ENCODE measurements at places on chromosomes 16 and 17.

DNA sequence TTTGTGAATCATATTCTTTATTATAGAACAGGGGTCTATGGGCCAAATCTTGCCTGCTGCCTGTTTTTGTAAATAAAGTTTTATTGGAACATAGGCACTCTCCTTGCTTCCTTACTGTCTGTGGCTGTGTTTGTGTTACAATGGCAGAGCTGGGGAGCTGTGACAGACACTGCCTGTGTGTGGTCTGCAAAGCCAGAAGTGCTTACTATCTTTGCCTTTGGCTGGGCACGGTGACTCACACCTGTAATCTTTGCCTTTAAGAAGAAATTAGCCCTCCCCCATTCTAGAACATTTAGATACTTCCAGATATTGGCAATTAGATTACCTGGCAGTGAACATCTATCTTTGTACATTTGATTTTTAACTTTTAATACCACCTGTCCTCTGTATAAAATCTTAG lies 308.3 kb downstream of the FOXL1 start:
- no peak for DNase-seq

- DNase-seq, result peak; percentile 80
These were observed 19.7 kb downstream of the TMEM235 start for GRCh38 chr17:78250891-78251772.

GRCh38 chr17:29714146-29714545 lies 91.4 kb upstream of the CORO6 start:
- DNase-seq, result no peak

GRCh38 chr17:12830777-12831247 lies 41.5 kb downstream of the ARHGAP44 start:
- no peak for DNase-seq

DNA sequence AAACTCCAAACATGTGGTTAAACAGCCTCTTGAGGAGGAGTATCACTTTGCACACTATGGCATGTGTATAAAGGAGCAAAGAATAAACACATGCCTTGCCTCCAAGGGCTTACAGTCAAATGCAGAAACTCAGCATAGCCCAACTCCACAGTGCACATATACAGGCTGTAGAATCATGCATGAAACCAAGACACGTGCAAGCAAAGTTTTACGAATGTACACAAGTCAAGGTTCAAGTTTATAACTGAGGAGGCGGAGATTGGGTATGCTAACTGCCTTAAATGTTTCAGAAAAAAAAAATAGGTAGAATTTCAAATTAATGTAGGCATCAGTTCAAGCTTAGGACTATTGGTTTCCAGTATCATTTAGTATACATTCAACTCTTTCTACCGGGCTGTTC lies 321.1 kb downstream of the SOX9 start:
- DNase-seq, result no peak

- DNase-seq, result peak; percentile 49
These were observed at the start of gene MAZ for GRCh38 chr16:29806099-29806579. Gene MAZ, plus strand, starts transcription at chr16:29806529. Its CDS starts 173 bp downstream, at chr16:29806702.

DNA sequence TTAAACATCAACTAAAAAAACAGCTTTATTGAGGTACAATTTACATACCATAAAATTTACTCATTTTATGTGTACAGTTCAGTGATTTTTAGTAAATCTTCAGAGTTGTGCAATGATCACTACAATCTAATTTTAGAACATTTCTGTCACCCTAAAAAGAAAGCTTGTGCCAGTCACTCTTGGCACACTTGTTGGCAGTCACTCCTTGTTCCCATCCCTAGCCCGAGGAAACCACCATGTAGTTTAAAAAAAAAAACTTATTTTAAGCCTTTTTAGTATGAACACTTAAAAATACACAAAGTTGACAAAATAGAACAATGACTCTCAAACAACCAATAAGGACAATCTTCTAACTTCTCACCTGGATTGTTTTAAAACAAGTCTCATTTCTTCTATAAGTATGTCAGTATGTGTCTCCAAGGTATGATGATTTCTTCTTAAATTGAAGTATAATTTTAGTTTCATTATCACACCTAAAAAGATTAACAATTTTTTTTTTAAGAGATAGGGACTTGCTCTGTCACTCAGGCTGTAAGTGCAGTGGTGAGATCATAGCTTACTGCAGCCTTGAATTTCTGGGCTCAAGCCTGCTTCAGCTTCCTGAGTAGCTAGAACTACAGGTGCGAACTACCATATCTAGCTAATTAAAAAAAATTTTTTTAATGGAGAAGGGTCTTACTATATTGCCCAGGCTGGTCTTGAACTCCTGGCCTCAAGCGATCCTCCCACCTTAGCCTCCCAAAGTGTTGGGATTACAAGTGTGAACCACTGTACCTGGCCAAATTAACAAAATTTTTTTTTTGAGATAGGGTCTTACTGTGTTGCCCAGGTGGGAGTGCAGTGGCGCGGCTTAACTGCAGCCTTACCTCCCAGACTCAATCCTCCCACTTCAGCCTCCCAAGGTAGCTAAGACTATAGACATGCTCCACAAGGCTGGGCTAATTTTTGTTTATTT lies 53.2 kb downstream of the PPM1E start:
- no peak for DNase-seq

DNA sequence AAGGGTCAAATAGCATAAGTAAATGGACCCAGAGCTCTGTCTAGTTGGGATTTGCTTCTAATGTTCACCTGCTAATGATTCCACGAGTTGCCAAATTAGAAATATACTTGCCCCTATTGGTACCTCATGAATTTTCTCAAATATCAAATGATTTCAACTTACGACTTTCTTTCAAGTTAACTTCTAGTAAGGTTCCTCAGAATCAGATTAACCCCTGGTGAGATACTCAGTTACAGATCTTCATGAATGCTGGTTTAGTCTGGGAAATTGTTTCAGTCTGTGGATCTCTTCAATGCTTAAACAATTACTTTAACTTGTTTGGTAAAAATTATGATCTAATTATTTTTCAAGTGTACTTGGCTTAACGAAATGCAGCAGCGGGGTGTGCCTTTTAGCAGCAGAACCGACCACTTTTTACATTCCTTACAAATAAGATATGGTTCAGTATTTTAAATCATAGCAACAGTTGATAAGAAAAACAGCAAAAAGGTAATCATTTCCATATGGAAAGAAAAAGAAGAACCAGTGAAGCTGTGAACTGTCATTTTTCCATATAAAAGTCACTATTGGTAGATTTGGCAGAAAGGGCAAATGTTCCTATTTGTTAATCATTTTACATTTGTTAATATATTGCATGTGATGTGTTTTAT lies 34.5 kb downstream of the TUBD1 start:
- DNase-seq, result no peak

DNA sequence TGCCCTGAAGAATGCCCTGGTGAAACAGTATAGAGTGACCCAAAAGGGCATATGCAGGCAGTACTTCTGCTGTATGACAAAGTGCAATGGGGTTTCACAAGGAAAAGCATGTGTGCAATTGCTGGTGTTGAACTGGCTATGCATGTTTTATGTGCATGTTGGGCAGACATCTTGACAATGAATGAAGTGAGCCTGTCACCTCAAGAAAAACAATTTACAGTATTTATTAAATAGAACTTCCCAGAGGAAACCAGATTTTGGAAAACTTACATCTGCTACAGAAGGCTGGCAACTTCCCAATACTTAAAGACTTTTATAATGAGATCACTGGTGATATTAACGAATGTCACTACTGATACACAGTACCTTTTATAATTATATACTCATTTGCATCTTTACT lies 30.6 kb downstream of the C17orf67 start:
- DNase-seq, result no peak

GRCh38 chr17:40615068-40615840 lies 32.4 kb downstream of the SMARCE1 start:
- DNase-seq, result peak; percentile 78

DNA sequence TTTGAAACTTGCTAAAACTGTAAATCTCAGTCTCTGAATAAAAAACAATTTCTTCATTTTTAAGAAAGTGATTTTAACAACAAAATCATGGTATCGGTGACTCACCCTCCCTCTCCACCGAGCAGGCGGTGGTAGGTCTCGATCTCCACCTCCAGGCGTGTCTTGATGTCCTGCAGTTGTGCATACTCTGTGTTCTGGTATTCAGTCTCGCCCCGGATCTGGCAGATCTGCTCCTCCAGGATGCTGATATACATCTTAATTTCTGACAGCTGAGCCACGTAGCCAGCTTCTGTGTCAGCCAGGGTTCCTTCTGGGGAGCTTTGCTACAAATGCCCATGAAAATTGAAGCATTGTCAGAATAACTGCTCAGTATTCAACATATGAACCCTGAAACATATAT lies 15.4 kb upstream of the KRT24 start:
- no peak for DNase-seq

GRCh38 chr17:78128551-78129350 lies at the start of gene TMC6:
Gene TMC6, minus strand, starts transcription at chr17:78128755. Its CDS starts 1,923 bp downstream, at chr17:78126832.
- DNase-seq, result peak; percentile 65

GRCh38 chr17:61635913-61636432 lies 45.0 kb upstream of the NACA2 start:
- peak; percentile 34 for DNase-seq

- DNase-seq, result no peak
These were observed 11.6 kb downstream of the KRT33A start for GRCh38 chr17:41338961-41339485.

DNA sequence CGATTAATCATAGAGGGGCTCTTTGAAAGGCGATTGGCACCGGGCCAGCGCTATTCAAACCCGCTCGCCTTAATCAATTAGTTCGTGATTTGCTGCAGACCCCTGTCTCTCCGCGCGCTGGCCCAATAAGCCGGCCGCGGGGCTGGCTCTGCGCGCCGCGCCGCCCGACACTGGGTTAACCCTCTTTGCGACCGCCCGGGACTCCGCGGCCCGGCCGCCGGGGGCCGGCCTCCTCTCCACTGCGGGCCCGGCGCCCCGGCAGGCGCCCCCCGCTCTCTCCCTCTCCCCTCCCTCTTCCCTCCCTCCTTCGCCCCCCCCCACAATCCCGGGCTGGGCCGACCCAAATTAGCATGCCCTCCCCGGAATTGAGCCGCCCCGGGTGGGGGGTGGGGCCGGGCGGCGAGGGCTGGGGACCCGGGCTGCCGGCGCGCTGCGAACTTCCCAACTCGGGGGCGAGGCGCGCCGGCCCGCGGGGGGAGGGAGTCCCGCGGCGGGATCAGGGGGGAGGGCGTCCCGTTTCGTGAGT lies 428 bp upstream of the SALL1 start:
- DNase-seq, result no peak

- no peak for DNase-seq
These were observed 13.7 kb upstream of the CA4 start for GRCh38 chr17:60135951-60136666.

DNA sequence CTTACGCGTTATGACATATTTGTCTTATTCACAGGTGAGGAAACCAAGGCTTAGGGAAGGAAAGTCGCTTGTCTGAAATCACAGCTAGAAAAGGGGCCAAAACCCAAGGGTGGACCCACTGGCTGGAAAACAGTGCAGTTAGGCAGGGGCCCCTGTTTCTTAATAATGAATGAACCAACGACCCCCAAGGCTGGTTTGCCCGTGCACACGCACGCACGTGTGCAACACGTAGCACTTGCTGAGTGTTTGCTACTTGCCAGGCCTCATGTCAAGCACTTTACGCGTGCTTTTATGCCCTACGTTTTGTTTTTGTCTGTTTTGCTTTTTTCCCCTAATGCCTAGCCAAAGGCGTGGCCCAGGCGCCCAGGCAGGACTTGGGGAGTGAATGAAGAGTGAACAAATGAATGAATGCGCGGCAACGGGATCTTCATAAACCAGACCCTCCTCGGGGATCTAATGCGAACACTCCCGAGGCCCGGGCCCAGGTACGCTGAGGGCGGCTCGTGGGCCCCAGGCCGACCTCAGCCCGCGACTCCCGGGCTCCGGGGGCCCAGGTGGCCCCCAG lies 571 bp upstream of the USP10 start:
- no peak for DNase-seq

DNA sequence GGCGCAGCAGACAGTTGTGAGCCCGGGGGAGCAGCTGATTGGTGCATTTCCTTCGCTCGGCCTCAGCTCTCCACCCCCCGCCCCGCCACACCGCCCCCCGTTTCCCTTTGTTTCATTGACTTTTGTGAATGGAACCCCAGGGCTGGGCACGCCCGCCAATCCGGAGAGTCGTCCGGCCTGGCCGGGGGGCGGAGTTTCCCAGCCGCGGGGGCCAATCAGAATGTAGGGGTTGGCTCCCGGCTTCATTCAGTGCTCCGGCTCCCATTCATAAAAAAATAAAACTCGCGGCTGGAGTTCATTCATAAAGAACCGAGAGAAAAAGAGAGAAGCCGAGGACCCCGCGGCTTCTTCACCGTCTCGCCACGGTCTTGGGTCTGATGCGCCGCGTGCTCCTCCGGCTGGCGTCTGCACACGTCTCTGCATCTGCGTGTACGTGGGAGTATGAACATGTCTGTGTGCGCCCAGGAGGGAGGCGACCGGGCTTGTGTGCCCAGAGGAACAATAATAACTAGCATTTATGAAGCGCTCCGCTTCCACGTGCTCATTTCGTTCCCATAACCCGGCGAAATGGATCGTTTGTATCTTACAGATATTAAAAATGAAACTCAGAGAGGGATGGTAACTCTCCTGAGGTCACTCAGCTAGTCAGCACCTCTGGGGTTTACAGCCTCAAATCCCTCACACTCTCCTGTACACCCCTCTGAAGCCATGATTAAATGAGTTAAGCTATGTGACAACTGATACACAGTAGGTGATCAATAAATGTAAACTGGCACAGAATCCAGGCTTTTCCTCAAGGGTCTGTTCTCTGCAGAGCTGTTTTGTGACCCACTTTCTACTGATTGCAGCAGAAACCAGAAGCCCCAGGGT lies at the start of gene ETV4:
ETV4 (minus strand) TSS at position 22 of the 870 bp plus-strand sequence. CDS start 723 bp downstream, outside the sequence.
- DNase-seq, result peak; percentile 76

DNA sequence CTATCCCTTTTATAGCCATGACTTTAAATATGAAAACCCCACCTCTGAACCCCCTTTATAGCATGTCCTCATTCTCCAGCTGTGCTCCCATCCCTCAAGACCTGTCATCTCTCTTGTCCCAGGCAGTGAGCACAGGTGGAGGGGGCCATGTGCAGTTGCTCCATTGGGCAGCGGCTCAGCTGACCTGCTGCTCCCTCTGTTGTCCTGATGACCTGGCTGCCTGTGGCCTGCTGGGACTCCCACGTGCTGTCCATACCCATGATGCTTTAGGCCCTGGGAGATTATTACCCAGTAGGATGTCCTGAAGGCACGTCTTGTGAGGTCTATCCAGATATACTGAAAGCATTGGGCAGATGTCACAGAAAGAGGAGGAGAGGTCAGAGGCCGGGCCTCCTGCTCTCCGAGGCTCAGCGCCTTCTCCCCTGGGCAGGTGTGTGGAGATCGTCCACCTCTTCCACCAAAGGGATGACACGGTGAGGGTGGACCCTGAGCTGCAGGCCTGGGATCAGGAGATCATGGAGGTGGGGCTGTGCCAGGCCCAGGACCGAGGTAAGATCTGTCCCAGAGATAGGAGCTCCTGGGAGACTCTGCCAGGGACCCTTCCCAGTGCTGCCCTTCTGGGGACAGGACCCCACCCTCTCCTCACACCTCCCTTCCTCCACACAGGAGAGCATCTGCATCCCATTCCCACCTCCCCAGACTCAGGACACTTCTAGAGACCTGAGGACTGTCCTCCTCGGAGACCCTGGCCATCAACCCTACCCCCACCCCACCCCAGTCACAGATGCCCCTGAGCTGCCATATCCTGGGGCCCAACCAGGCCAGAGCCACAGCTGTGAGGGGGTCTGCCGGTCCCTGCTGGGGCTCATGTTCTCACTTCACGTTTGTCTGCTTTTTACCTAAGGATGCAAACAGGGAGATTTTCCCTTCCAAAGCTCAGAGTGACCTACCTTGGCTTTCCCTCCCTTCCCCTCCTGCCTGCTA lies 58.0 kb downstream of the GOSR1 start:
- no peak for DNase-seq

- DNase-seq, result no peak
These were observed 621.0 kb downstream of the WWOX start for GRCh38 chr16:78720416-78720815.

- DNase-seq, result no peak
These were observed 46.9 kb downstream of the IRX6 start for GRCh38 chr16:55370762-55371482.

All from memory B cell (primary cell).